ENCODE measurements at places on chromosomes 2 and 18.

DNA sequence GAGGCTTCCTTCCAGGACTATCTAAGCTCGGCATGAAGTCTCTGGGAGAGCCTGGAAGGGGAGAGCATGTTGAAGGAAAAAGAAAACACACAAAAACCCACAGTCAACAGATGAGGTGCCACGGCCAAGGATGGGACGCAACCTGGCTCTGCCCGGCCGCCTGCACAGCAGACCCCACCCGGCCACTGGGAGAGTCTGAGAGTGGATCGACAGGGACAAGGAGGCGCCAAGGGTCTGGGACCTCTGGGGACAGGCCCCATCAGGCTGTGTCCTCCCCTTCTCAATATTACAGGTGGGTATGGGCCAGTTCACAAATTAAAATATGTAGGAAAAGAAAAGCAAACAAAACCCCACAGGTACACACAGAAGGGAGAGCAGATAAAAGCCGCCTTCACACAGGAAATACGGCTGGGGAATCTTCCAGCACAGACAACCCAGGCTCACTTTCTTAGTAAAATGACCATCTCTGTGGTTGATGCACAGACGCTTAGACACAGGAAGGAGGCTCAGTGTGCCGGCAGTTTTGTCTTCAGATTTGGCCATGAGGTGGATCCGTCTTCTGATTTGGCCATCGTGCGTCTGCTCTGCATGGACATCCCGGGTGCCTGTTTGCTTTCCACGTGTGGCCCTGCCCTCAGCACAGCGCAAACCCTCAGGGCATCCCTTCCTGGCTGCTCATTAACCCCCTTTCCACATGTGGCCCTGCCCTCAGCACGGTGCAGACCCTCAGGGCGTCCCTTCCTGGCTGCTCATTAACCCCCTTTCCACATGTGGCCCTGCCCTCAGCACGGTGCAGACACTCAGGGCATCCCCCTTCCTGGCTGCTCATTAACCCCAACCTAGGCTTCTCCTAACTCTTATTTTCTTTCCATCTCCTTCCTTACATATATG is 138.4 kb downstream of the EIPR1 start:
- no peak for DNase-seq

DNA sequence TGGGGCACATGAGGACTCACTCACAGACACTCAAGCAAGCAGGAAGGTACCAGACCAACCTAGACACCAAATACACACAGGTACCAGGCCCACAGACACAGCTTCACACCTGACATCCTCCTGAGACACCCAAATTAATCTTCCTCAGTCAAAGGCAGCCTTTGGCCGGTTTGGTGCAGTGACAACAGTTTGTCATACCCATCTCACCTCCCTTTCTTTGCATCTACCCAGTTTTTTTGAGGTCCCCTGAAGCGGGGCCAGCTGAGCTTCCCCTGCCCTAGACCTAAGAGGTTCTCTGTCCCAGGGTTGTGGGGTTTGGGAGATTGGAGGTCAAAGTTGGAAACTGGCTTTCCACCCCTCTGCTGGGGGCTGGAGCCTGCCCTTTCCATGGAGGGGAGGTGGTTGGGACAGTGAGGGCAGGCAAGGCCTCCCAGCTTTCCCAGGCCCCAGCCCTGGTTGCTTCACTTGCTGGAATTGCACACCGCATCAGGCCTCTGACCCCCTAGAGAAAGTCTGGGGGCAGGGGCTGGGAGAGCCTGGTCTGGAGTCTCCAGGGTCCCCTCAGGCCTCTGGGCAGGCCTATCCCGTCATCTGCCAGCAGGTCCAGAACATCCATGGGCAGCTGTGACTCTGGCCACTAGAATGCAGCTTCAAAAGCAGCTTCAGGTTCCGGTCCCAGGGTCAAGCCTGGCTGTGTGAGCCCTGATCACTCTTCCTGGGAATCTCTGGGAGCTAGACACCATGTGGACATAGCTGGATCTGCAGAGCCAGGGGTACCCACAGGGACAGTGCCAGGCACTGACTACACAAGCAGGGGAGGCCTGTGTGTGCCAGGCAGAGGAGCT is 12.5 kb upstream of the TEX261 start:
- DNase-seq: no peak

DNA sequence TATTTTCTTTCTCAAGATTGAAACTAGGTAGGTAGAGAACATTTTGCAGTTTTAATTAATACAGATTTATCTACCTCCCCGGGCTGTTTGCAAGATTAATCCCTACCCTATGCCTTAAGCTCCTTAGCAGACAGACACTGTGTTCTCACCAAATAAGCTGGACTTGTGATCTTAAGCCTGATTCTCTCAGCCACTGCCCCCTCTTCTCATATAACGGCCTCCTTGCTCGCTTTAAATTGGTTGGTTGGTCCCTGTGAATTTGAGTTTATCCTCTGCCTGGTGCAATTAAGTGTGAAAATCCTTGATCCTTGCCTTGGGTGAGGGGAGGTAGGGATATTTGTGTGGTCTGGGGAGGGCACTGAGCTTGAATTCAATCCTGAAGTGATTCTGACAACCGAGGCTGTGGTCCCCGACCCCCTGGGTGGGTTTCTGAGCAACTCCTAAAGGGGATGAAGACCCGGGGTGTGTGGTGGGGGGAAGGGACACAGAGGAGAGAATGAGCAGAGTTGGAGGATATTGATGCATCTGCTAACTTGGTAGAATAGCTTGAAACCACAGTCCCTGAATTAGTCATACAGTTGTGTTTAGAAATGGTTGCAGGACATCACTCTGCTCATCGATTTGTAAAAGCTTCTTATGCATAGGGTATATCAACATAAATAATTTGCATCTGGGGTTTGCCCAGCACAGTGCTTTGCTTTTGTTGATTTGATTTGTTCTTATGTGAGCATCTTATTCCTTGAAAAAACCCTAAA is 36.9 kb upstream of the NCKAP5 start:
- no peak for DNase-seq

DNA sequence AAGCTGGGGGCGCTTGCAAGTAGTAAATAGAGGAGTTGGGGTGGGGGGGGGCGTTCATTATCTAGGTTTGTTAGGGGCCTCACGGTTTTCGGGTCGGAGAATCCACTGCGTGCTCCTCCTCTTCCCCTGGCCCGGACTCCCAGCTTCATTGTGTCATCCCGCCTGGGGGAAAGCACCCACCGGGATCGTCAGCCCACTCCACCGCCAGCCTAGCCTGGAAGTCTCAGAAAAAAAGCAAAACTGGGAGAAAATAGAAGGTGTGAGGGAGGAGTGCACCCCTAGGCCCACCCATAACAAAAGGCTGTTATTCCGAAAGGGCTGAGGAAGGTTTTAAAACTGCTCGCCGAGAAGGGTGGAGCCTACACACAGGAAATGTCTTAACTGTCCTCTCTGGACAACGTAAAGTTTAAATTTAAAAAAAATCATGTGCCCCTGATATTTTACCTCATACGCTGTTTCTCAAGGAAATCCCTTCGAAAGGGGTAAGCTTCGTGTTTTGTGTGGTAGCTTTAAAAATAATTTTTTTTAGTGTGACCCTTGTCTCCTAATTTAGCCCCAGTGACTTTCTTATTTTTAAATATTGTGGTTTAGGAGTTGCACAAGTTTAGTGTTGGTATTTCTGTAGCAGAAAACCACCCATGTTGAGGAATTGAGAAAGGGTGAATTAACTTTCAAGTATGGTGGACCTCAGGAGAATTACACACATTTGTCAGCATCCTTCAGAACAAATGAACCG is 104.2 kb downstream of the SPTBN1 start:
- DNase-seq: no peak

DNA sequence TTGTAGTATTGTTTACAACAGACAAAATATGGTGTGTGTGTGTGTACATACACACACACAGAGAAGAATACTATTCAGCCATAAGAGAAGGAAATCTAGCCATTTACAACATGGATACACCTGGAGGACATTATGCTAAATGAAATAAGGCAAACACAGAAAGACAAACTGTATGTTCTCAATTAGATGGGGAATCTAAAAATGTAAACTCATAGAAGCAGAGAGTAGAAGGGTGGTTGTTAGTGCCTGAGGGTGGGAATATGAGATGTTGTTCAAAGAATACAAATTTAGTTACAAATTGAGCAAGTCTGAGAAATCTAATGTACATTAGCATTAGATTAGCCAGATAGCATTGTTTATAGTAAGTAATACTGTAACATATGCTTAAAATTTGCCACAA is 11.3 kb downstream of the ZNF519 start:
- DNase-seq: no peak

DNA sequence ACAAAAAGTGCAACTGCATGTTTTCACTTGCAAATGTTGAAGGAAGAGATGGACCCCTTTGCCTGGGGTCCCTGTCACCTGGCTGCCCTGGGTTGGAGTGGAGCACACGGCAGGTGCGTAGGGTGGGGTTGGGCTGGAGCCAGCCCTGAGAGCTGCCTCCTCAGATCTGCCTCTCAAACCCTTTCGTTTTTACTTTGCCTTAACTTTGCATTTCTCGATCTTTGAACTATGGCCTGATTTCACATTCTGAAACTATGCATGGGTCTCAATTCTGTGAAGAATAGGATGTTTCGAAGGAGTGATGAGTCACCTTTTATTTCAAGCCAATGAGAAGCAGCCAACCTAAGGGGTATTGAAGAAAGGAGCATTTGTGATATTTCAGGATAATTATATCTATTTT is 132.8 kb downstream of the ACOXL start:
- DNase-seq: no peak

All from stimulated activated CD8-positive, alpha-beta memory T cell treated with anti-CD3 and anti-CD28 coated beads, Interleukin-4, amount 100 ng/mL, for 1 hour (primary cell).